KG1 (cell line): ENCODE measurements at places on chromosomes 4 and X.
A peak's percentile ranks its signal among the peaks of the same experiment; 100 is the strongest.

GRCh38 chrX:152918707-152919106 lies 20.8 kb downstream of the ZNF185 start:
- no peak for DNase-seq

DNA sequence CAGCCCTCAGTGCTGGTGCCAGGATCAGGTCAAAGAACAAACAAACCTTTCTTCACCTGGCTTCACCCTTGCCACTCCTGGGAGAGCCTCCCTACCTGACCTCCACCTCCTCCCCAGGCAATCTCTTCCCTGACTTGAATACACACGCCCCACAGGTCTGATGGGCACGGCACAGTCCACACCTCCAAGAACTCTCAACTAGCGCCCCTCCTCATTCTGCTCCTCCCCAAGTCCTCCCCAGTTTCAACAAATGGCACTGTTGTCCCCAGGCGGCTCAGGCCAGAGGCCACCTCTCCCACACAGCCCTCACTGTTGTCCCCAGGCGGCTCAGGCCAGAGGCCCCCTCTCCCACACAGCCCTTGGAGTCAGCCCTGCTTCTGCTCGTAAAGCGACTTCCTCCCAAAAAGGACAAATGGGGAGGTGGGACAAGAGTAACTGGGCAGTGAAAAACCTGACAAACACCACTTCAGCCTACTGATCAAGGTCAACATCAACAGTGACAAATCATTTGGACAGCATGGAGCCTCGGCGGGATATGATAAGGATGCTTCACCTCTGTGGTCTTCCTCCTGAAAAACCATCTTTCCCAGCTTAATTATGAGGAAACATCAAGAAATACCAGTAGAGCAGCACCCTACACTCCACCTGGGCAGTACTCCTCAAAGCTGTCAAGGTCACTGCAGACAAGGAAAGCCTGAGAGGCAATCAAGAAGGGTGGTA lies 2.9 kb downstream of the LETM1 start:
- no peak for DNase-seq

DNA sequence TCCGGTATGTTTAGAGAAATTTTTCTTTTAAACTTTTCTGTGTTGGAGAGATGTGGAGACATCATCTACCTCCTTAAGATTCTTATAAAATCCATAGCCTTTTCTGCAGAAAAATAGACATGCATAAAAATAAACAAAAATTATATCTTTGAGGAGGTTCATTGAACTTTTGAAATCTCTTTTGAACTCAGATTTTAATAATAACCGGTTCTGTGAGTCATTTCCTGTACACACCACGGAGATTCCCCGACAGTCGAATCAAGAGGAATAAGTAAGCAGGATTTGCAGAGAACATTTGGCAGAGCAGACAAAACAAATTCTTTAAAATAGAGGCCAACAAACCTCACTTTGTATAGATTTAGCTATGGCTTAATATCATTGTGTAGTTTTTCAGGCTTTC lies 918.7 kb upstream of the POU3F4 start:
- no peak for DNase-seq

GRCh38 chrX:41491267-41492004 lies 44.3 kb downstream of the NYX start:
- DNase-seq: no peak

GRCh38 chr4:107850438-107850837 lies 25.7 kb downstream of the SGMS2 start:
- DNase-seq: no peak

- DNase-seq: peak; percentile 15
These were observed 2.0 kb upstream of the DDX3X start for GRCh38 chrX:41332005-41332404.

GRCh38 chr4:140252141-140252741 lies 98.3 kb upstream of the MAML3 start:
- DNase-seq: no peak

GRCh38 chrX:153865685-153866084 lies 20.3 kb downstream of the L1CAM start:
- no peak for DNase-seq

- DNase-seq: no peak
These were observed 13.1 kb upstream of the KIAA0232 start for GRCh38 chr4:6769233-6769988.

- no peak for DNase-seq
These were observed 17.7 kb downstream of the FOXR2 start for GRCh38 chrX:55640854-55641253.

- no peak for DNase-seq
These were observed 594.7 kb upstream of the GALNT7 start for GRCh38 chr4:172573899-172574298.

DNA sequence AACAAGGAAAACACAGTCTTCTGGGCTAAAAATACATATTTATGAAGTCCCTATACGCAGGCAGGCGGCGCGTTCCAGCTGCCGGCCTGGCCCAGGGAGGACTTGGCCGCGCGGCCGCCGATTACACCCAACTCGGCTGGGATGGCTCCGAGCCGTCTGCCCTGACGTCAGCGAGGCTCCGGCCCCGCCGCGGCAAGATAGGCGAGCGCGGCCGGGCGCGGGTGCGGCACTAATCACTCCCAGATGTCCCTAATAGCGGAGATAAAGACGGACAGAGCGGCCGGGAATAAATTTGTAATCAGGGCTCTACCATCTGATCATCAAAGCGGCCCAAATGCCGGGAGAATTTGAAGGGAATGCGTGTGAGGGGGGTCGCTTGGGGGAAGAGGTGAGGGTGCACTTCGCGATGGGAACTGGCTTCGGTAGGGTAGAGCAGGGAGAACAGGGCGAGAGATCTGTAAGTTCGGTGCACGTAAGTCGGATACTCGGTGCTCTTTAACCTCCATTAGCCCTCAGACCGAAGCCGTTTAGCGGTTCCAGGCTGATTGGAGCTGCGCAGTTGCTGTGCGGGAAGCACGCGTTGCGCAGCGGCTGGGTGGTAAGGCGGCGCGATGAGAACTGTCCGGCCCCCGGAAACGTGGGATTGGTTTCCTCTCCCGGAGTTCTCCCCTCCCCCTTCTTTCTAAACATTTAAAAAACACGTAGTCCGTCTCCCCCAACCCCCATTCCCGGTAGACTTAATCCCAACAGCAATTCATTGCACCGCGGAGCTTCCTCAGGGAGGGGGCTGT lies 7.7 kb downstream of the HAND2 start:
- no peak for DNase-seq

DNA sequence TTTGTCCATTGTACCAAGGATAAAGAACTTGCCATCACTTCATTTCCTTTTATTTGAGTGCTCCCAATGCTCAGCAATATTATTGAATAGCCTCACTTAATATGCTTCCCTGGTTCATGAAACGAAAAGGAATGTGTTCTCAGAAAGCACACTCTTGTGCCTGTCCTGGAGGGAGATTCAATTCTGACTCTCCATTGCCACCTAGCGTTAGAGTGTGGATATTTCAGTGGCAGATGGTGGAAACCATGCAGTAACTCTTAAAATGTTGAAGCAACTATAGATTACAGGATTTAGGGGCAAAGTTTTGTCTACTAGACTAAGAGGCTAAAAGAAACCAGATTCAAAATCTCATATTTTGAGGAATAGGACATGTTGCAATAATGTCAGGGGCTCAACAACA lies 36.0 kb downstream of the GAB3 start:
- DNase-seq: peak; percentile 24

DNA sequence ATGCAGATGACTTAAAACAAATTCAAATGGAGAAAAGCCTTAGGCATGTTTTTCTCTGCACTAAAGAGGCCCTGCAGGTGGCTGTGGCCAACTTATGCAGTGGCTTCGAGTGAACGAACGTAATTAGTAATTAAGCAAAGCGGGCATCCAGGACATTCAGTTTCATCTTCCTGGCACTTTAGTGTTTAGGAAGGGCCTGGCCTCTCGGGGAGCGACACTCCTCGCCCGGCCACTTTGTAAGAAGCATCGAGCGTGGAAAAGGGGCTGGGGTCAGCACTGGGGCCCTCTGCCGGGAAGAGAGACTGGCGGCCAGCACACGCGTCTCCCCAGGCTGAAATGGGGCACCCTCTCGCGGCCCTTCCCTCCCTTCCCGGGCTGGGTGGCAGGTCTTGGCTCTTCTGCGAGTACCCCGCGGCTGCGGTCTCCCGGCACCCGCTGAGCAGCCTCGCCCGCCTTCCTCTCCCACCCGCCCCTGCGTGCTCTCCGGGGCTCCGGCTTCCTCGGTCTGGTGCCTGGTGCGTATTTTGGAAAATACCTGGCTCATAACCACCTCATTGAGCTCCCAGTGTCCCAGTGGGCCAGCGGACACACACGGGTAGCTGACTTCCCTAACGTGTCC lies 677 bp upstream of the CYP4V2 start:
- DNase-seq: no peak

DNA sequence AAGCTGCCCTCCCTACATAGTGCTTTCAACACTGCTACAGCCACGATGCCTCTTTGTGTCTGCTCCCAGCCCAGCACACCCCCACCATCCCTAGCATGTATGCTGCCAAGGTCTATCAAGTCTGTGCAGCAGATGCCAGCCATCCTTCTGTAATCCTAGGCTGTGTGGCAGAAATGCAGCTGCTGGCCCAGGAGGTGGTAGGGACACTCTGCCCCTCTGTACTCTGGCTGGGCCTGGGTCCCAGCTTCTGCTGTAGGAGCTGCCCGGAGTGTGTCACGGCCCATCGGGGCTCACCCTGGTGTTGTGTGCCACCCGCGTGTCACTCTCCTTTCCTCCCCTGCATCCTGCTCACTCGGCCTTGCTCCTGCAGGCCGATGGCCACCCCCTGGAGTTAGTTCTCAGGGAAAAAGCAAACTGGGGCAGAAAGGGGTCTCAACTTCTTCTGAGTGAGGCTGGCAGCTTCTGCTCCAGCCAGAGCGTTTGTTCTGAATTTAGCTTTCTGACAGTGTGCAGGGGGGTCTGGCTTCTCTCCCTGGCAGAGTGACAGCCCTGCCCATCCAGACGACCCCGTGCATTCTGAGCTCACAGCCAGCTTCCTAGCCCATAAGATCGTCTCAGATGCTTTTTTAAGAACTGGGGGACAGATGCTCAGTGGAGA lies 22.7 kb downstream of the PSAPL1 start:
- DNase-seq: no peak

DNA sequence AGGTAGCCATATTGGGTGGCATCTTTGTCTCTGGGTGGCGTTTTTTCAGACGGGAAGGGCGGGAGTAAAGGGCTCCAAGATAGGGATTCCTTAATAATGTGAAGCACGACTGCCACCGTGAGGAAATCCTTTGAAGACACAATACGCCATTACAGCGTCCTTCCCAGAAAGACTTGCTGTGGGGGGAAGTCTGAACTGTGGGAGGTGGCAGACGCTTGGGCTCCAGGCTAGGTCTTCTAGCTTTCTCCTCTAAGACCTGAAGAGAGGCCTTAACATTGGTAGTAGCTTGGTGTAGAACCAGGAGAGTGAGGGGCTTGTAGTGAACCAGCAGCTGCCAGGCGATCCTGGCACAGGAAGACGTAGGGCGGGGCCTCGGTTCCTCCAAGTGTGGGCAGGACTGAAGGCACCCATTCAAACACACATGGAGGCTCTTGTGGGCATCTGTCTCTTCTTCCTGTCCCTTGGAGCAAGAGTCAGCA lies 197.3 kb downstream of the OR13H1 start:
- DNase-seq: no peak

GRCh38 chr4:84263415-84263814 lies 235.7 kb downstream of the NKX6-1 start:
- DNase-seq: no peak

DNA sequence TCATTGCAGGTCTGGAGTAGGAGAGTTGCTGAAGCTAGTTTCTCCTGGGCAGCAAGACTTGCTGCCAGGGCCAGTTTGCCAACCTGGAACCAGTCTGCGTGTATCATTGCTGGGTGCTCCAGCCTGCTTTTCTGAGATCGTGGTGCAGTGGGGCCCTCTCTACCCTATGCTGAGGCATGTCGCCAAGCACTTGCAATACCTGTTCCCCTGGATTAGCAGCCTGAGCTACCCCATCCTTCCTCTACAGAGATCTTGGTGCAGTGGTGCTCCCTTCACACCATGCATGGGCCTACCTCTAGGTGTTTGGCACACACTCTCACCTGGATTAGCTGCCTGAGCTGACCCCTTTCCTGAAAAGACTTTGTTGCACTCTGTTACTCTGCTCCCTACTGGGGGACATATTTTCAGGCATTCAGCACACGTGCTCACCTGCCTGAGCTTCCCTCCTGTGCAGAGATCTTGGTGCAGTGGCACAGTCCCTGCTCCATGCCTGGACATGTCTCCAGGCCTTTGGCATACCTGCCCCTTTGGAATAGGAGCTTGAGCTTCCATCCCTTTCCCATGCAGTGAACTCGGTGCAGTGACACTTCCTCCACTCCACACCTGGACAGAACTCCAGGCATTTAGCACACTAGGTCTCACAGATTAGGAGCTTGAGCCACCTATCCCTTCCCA lies 133.7 kb upstream of the CXCL13 start:
- DNase-seq: no peak

- no peak for DNase-seq
These were observed 1.5 kb upstream of the PRAF2 start for GRCh38 chrX:49075347-49075746.

DNA sequence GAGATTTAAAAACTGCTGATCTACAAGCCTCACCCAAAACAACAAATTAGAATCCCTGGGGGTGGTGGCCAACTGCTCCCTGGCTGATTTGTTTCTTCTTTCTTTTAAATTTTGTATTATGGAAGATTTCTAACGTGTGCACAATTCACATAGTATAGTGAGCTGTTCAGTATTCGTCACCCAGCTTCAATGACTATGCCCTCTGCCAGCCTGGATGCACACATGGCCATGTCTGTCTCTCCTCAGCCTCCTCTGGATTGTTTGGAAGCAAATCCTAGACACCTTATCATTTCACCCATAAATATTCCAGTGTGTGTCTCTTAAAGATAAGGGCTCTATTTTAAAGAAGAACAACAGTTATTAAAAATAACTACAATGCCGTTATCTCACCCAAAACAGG lies 61.9 kb downstream of the PDGFRA start:
- no peak for DNase-seq

- DNase-seq: no peak
These were observed 40.8 kb downstream of the PDE5A start for GRCh38 chr4:119587796-119588195.

GRCh38 chr4:84051089-84051488 lies 448.0 kb downstream of the NKX6-1 start:
- DNase-seq: no peak

- DNase-seq: no peak
These were observed 9.9 kb downstream of the CPE start for GRCh38 chr4:165388756-165389155.

DNA sequence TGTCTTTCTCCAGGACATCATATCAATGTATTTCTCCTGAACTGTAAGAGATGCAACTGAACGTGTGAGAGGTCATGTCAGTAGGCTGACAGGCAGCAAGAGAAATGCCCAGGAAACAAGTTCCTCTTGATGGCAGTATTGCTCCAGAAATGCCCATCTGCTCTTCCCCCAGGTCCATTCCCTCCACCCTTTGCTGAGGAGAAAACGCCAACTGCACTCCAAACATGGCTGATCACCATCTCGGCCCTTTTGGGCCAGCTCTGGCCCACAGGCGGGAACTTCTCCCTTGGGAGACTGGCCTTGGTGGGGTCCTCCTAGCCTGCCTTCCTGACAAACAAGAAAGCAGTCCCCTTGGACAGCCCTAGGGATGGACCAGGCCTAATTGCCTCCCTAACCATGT lies 276.5 kb upstream of the AGTR2 start:
- DNase-seq: no peak

GRCh38 chrX:13966071-13966792 lies 63.5 kb downstream of the GEMIN8 start:
- DNase-seq: no peak

- DNase-seq: no peak
These were observed 401.0 kb downstream of the TMA16 start for GRCh38 chr4:163895378-163896005.

- DNase-seq: no peak
These were observed 49.7 kb upstream of the KIAA1210 start for GRCh38 chrX:119177278-119177677.

- no peak for DNase-seq
These were observed 315.1 kb downstream of the STK32B start for GRCh38 chr4:5366421-5366820.

GRCh38 chr4:165972747-165973146 lies 99.7 kb downstream of the TLL1 start:
- DNase-seq: no peak
